ENCODE measurements at places on chromosomes 3 and 15. TPM values are rescaled to one million over a fixed set of nuclear protein-coding genes. Genes with fewer than 3 reads are reported as not detected.
A peak's percentile ranks its signal among the peaks of the same experiment; 100 is the strongest.

The CCR3 gene
- polyA plus RNA-seq, result not detected

The C3orf33 gene
- 2.5 TPM for polyA plus RNA-seq

The CASR gene
- polyA plus RNA-seq, result not detected

The OR5K2 gene
- polyA plus RNA-seq, result not detected

The FGF7 gene
- polyA plus RNA-seq, result 175 TPM

The POLQ gene
- polyA plus RNA-seq, result 1.4 TPM

The PIAS1 gene
- polyA plus RNA-seq, result 38.9 TPM

The PTX3 gene
- polyA plus RNA-seq, result 235 TPM

DNA sequence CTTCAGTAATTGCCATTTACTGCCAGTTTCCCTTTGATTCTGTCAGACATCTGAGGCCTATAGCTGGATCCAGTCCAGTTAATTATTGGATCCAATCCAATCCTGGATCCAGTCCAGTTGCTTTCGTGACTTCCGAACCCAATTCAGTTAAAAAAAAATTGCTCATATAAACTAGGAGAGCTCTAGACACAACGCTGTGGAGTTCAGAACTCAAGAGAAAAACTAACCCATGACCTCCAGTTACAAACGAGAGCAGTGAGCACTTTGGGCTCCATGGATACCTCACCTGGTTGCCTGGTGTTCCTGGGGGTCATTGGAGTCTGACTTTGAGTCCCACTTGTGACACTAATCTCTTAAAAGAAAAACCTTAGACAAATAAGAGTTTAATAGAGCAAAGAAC lies 269.8 kb downstream of the THSD4 start:
- DNase-seq, result no peak

- DNase-seq, result no peak
Observed at GRCh38 chr3:156581033-156581432, 26.1 kb upstream of the SSR3 start.

GRCh38 chr3:7959094-7959493 lies 542.5 kb upstream of the LMCD1 start:
- DNase-seq, result no peak

GRCh38 chr15:62920682-62921502 lies 121.7 kb upstream of the TPM1 start:
- no peak for DNase-seq

DNA sequence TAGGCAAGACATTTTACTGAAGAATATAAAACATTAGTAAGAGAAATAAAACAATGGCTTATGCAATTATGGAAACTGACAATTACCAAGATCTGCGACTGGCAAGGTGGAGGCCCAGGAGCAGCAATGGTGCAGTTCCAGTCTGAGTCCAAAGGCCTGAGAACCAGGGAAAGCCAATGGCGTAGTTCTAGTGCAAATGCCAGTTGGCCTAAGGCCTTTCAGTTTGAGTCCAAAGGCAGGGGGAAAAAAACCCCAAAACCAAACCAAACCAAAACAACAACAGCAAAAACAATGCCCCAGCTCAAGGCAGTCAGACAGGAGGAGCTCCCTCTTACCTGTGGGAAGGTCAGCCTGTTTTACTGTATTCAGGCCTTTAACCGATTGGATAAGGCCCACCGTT lies 72.6 kb downstream of the ST6GAL1 start:
- DNase-seq, result no peak

- DNase-seq, result no peak
Observed at GRCh38 chr3:159649951-159650350, 338.7 kb upstream of the IL12A start.

DNA sequence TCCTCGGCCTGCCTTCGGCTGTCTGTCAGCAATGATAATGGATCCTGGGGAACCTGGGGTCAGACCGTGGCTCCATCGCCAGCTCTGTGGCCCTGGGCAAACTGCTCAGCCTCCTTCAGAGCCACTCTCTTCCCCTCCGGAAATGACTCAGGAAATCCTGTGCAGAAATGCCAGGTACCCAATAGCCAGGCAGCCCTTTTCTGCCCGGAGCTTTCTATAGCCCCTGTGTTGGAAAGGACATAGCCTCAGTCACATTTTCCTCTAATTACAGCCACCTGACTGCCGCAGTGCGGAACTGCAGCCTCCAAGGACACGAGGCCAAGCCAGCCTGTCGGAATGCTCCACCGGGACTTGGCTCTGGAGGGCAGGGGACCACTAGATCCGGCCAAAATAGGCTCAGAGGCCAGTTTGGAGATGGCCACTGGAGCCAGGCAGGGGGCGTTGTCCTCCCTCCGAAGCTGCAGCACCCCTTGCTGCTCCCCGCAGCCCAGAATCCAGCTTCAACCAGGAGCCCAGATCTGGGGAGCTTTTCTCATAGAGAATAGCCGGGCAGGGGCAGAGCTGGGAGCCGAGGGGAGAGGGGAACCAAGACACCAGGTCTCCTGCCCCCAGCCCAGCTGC lies 11.6 kb upstream of the ZXDC start:
- DNase-seq, result no peak

GRCh38 chr3:13621381-13622221 lies 72.7 kb downstream of the FBLN2 start:
- DNase-seq, result no peak

DNA sequence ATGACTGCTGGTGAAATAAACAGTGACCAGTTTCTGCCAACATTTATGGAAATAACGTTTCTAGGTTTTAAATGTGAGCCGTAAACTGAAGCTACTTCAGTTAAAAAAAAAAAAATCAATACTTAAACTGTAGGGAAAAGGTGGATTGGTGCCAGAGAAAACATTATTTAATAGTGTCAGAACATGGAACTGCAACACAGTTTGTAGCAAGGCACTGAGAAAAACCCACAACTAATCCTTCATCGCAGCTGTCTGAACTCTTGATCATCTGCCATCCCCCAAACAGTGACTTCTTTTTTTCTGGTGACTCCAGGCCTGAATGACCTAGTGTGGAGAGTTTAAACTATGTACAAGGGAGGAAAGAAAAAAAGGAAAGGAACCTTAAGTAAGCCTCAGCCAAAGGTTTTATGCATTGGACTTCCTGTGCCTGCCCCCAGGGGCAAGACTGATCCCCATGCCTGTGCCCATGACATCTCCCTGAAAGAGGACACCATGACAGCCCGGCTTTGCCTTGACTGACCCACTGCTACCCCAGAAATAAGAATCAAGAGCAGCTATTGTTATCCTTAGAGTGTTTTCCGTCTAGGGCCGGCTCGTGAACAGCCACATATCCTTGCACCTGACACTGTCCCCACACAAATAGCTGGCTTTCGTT lies 33.1 kb downstream of the CRTAP start:
- no peak for DNase-seq

- DNase-seq, result peak; percentile 47
Observed at GRCh38 chr15:100114100-100114499, 227.7 kb downstream of the ADAMTS17 start.

DNA sequence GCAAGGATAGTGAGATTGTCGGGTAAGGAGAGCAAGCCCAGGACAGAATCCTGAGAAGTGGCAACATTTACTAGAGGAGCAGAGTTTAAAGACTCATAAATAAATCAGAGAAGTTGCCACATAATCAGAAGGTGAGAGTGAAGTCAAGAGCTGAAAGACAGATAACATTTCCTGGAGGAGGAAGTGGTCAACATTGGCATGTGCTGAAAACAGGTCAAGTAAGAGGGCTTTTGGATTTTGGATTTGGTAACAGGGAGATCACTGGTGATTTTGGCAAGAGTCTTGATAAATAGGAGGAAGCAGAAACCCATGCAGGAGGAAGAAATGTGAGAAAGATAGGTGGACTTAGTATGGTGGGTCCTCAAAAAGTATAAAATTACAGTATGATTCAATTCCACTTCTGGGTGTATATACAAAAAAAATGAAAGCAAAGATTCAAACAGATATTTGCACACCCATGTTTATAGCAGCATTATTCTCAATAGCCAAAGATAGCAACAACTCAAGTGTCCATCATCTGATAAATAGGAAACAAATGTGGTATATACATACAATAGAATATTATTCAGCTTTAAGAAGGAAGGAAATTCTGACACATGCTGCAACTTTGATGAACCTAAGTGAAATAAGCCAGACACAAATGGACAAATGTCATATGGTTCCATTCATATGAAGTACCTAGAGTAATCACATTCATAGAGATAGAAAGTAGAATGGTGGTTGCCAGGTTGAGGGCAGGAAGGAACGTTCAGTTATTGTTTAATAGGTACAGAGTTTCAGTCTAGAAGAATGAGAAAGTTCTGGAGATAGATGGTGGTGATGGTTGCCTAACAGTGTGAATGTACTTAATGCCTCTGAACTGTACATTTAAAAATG lies 27.3 kb upstream of the MBNL1 start:
- no peak for DNase-seq
